ENCODE measurements at places on chromosomes 12 and 14. TPM values are rescaled to one million over a fixed set of nuclear protein-coding genes. Genes with fewer than 3 reads are reported as not detected.

Gene RTL1
- 0.09 TPM for polyA plus RNA-seq

- no peak for DNase-seq
These were observed 257.4 kb downstream of the ZFP36L1 start for GRCh38 chr14:68535404-68536017.

DNA sequence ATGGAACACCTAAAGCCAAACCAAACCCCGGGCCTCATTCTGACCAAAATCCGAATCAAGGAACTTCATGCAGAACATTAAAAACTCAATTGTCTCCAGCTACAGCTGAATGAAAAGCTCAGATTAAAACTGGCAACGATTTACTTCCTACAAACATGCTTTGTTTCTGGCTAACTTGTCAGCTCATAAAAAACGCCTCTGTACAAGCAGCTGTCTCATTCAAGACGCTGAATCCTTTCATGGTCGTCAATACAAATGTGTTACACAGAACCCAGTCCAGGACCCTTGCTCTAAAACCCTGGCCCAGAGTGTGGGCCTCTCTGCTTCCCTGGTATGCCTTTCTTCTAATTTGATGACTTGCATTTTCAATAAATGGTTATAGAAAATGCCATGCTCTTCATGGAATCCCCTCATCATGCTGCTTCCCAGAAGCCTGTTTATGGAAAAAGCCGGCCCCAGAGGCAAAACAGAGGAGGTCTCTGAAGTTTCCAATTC lies 183.1 kb downstream of the PHLDA1 start:
- peak; percentile 80 for DNase-seq

Gene SOAT2
- polyA plus RNA-seq, result 0.19 TPM

Gene MYF6
- polyA plus RNA-seq, result 0.48 TPM

Gene BMP4
- 100 TPM for polyA plus RNA-seq

Gene RIMKLB
- polyA plus RNA-seq, result 132 TPM

DNA sequence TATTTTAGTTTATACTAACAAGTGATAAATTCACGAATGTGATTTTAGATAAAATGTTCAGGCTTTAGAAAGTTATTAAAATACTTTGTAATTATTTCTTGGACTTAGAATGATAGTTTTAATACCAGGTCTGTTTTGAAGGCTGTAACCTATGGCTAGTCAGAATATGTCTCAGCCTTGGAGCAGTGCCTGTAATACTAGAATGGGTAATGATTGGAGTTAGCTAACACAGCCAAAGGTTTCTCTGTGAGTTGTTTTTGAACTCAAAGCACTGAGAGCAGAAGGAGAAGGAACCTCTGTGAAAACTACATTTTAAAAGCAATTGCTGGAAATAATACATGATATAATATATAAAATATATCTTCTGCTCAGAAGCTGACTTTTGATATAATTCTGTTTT lies 110.1 kb downstream of the TMEM117 start:
- DNase-seq, result no peak

- DNase-seq, result no peak
These were observed 33.2 kb downstream of the ZNF664 start for GRCh38 chr12:124006085-124006845.

DNA sequence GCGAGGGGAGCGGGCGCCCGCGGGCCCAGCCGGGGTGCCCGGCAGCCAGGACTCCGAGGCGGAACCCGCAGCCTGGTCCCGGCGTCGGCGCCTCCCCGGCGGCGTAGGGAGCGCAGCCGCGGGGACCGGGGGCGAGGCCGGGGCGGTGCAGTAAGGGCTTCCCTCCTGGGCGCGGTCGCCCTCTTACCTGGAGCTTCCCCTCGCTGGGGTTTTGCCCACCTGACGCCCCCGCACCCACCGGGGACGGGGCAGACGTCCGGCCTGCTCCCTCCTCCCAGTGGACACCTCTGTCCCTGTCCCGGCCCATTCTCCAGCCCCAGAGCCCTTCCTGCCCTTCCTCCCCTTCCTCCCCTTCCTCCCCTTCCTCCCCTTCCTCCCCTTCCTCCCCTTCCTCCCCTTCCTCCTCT lies 413 bp upstream of the TUBA1C start:
- DNase-seq, result no peak

GRCh38 chr14:104595116-104595675 lies 9.4 kb downstream of the TMEM179 start:
- no peak for DNase-seq

Gene PRPF40B
- polyA plus RNA-seq, result 21.7 TPM

Gene ASB2
- 1.3 TPM for polyA plus RNA-seq

Gene AHNAK2
- polyA plus RNA-seq, result 1.1 TPM

Gene SLC7A8
- polyA plus RNA-seq, result 117 TPM

Gene GPX2
- 0.72 TPM for polyA plus RNA-seq

DNA sequence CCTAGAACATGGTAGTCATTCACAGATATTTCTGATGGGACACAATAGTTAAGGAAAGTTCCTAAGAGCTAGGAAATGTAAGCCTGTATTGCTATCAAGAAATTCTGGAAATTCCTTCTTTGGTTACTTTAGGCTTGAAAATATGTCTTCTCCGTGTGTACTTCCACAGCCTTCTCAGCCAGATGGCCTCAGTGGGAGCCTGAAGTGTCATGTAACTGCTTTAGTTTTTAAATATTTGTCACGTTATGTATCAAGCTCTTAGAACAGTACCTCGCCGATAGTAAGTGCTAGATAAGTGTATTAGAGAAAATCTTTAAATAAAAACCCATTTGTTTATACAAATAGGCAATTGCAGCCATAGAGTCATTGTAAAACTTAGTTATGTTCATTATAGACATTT lies 95.6 kb downstream of the DERA start:
- no peak for DNase-seq

GRCh38 chr14:85533861-85534291 lies 3.9 kb downstream of the FLRT2 start:
- no peak for DNase-seq

DNA sequence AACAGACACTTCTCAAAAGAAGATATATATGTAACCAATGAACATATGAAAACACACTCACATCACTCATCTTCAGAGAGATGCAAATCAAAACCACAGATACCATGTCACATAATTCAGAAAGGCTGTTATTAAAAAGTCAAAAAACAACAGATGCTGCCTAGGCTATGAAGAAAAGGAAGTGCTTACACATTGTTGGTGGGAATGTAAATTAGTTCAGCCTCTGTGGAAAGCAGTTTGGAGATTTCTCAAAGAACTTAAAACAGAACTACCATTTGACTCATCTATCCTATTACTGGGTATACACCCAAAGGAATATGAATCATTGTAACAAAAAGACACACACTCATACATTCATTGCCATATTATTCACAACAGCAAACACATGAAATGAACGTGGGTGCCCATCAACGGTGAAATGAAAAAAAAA lies 35.1 kb downstream of the EIF2S3B start:
- DNase-seq, result no peak

Gene IQSEC3
- 7.4 TPM for polyA plus RNA-seq

Gene PZP
- 2.5 TPM for polyA plus RNA-seq

Gene PGF
- polyA plus RNA-seq, result 14.1 TPM

Gene C12orf50
- polyA plus RNA-seq, result 0.51 TPM

GRCh38 chr14:104723651-104724406 lies at the start of gene ADSS1:
Gene ADSS1 (plus strand): TSS chr14:104724229. CDS start chr14:104724271, 42 bp downstream.
- peak; percentile 41 for DNase-seq

DNA sequence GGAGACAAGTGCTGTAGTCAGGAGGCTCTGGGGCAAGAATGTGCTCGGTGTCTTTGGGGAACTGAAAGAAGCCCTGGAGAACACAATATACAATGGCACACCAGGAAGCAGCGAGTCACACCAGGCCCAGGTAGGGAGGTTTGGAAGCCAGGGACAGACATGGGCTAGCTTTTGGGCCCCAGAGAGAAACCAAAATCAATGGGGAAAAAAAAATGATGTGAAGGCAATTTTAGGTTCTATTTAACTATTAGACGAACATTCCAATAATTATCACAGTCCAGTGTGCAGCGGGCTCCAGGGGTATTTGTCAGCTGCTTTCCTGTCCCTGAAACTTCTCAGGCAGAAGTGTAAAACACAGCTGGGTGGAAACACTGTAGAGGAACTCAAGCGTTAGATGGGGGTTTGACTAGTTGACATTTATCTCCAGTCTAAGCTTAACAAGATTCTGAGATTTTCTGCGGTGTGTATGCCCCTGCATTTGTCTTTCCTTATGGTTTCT lies 21.8 kb upstream of the EGLN3 start:
- no peak for DNase-seq

Gene KRT6C
- polyA plus RNA-seq, result not detected

GRCh38 chr12:2246358-2246757 lies 193.6 kb downstream of the CACNA1C start:
- no peak for DNase-seq

Gene KCNJ8
- 23.1 TPM for polyA plus RNA-seq

Gene ARG2
- 1.9 TPM for polyA plus RNA-seq

- DNase-seq, result no peak
These were observed 8.7 kb upstream of the KTN1 start for GRCh38 chr14:55571125-55571889.

Gene RASAL1
- 0.56 TPM for polyA plus RNA-seq

DNA sequence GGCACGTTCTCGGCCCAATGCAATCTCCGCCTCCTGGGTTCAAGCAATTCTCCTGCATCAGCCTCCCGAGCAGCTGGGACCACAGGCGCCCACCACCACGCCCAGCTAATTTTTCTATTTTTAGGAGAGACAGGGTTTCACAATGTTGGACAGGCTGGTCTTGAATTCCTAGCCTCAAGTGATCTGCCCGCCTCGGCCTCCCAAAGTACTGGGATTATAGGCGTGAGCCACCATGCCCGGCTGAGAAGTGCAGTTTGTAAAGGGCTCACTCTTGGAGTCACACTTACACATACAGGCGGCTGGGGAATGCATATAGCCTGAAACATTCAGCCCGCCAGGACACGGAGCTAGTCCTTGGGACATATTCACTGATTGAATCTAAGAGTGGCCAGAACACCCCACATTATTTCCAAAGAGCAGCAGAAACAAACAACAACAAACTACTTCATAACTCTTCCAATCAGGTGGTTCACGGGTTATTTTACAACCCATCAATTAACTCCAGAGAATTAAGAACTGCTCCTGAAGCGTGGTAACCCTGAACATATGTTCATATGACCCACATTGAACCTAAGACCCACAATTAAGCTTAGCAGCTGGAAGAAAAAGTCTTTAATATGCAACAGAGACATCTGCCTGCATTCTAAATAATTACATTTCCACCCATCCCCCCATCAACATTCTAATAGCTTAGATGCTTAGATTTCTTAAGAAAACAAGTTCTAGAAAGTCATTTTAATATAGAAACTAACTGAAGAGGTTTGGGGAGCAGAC lies 49.2 kb downstream of the SSH1 start:
- no peak for DNase-seq

Gene TULP3
- 34.9 TPM for polyA plus RNA-seq

Gene SLC6A13
- 2.2 TPM for polyA plus RNA-seq

Gene NT5DC3
- polyA plus RNA-seq, result 5.3 TPM

- no peak for DNase-seq
These were observed 1.4 kb downstream of the VAMP1 start for GRCh38 chr12:6469092-6469491.

GRCh38 chr12:777550-778047 lies 25.2 kb downstream of the WNK1 start:
- no peak for DNase-seq

DNA sequence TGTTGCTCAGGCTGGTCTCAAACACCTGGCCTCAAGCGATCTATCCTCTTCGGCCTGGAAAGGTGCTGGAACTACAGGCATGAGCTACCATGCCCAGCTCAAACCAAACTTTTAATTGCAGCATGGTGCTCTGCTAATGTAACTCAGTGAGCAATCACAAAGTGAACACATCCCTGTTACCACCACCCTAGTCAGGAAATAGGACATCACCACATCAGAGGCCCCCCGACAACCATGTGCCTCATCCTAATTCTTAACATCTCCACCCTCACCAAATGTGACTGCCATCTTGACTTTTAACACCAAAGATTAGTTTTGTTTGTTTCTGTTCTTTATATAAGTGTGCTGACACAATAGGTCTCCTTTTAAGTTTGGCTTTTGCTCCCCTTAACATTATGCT lies 22.8 kb upstream of the SDR39U1 start:
- DNase-seq, result no peak

DNA sequence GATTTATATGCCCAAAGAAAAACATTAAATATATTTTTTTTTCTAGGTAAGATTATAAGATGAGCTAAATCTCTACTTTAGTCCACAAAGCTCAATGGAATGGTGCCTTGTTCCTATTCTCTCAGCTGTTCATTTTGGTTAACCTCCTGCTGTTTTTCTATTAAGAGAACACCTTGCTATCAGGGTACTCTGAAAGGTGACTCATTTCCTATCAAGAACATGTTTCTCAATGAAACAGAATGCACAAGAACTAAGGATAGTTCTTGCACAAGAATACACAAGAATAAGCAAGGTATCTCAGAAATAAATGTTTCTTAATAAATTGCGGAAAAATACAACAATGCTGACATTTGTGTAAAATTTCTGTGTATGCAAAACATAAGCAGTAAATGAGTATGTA lies 14.1 kb downstream of the ABCD2 start:
- no peak for DNase-seq

Gene TMTC1
- polyA plus RNA-seq, result 1.9 TPM

- no peak for DNase-seq
These were observed 166.2 kb downstream of the ADGRD1 start for GRCh38 chr12:131119936-131120335.

Gene KLHL33
- polyA plus RNA-seq, result 0.27 TPM

Gene XPOT
- polyA plus RNA-seq, result 45.4 TPM

Gene GSKIP
- polyA plus RNA-seq, result 24.0 TPM

GRCh38 chr12:126883697-126884096 lies 1383.3 kb upstream of the TMEM132C start:
- peak; percentile 74 for DNase-seq

DNA sequence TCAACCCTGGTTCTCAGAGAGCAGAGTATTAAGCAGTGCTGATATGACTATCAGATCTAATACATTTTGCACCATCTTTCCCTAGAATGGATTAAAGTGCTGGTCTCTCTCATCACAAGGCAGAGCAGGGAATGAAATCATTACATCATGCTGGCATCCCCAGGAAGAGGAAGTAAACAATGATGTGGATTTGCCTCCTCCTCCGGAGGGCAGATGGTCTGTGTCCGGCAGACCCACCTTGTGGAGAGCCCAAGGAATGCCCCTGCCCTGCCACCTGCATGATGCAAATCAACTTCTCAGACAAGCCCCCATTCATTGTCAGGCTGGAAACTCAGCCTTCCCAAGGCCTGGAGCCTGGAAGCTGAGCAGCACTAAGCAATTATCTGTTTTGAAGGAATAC lies 1149.1 kb downstream of the VRK1 start:
- DNase-seq, result no peak

DNA sequence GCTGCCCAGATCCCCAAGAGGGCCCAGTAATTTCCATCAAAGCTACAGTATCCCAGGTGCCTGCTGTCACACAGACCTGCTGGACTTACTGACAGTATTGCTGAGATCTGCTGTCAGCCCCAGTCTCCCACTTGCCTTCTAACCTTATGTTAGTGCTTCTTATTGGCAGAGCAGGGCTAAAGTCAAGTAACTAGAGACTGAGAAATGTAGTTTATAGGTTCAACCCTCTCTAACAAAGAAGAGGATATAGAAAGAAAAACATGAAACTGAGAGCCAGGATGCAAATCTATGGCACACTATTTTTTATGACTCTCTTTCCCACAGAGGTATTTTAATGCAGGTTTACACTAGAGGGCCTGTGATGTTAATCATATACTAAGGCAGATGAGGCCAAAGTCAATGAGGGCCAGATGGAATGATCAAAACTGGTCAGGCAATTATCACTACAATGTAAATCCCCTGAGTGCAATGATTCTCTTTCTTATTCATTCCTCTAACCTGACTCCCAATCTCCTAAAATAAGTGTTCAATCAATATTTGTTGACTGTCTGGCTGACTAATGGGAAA lies 781.9 kb downstream of the VRK1 start:
- DNase-seq, result no peak

All from right lung (tissue), 10 donors.